ENCODE measurements at places on chromosomes 11 and 22. TPM values are rescaled to one million over a fixed set of nuclear protein-coding genes. Genes with fewer than 3 reads are reported as not detected.

The PLAAT3 gene
- 0.48 TPM for total RNA-seq

The TMEM191C gene
- total RNA-seq: 0.13 TPM

The MIOX gene
- not detected for total RNA-seq

The GRAP2 gene
- total RNA-seq: not detected

The GDPD4 gene
- total RNA-seq: not detected

The SLC43A3 gene
- 54.6 TPM for total RNA-seq

The RTN4R gene
- total RNA-seq: 0.91 TPM

The ZNF280B gene
- 1.8 TPM for total RNA-seq

The EFCAB6 gene
- total RNA-seq: 3.0 TPM

The KDM4D gene
- 2.1 TPM for total RNA-seq

The A4GALT gene
- total RNA-seq: 14.6 TPM

The KLHL35 gene
- total RNA-seq: 2.6 TPM

The ENTHD1 gene
- not detected for total RNA-seq

The H19 gene
- 25.9 TPM for total RNA-seq

The UCP3 gene
- total RNA-seq: 0.26 TPM

The TLCD5 gene
- total RNA-seq: 6.0 TPM

Measured in epithelial cell of alveolus of lung (primary cell).